Ovary (tissue), 10 donors: ENCODE measurements at places on chromosomes 4 and X. TPM values are rescaled to one million over a fixed set of nuclear protein-coding genes. Genes with fewer than 3 reads are reported as not detected.

Gene CT45A8
- total RNA-seq: not detected

Gene GAGE12G
- not detected for total RNA-seq

Gene PRR32
- total RNA-seq: not detected

Gene KIF4A
- 0.26 TPM for total RNA-seq

Gene CNGA1
- not detected for total RNA-seq

Gene KLB
- not detected for total RNA-seq

Gene USP17L18
- total RNA-seq: not detected

Gene CLCN3
- total RNA-seq: 26.0 TPM

Gene PORCN
- total RNA-seq: 12.8 TPM

Gene OPRPN
- total RNA-seq: not detected

Gene OTUD6A
- total RNA-seq: not detected

Gene ADH1C
- 7.0 TPM for total RNA-seq

GRCh38 chrX:4841216-4841745, 1127.8 kb upstream of the PRKX start:
- no peaks in the 10 kb centered on the region for H3K36me3 ChIP-seq
- no peak overlapping the region for H3K27ac ChIP-seq
- no peak for DNase-seq
- no peak overlapping the region for H3K4me3 ChIP-seq
- no peaks in the 10 kb centered on the region for H3K27me3 ChIP-seq

- no peak overlapping the region for H3K27ac ChIP-seq
- no peaks in the 10 kb centered on the region for H3K36me3 ChIP-seq
- no peak for DNase-seq
- no peaks in the 10 kb centered on the region for H3K4me1 ChIP-seq
These were observed 11.0 kb upstream of the CXCL2 start for GRCh38 chr4:74109870-74110605.

DNA sequence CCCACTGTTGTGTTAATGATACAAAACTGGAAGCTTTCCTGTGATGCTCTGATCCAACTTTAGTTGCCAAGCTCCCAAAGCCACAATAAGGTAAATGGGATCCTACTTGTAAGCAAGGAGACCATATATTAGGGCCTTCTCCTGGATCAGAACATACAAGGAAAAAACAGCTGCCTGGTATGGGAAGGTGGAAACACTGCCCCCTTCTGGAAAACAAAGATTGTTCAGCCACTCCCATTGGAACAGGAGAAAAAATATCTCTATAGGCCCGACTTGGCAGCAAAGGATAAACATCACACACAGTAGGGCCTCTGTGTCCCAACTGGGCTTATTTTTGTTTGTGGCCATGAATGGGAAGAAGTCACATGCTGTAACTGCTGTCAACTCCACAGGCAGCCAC, 166.5 kb downstream of the TBX22 start:
- H3K27ac ChIP-seq: no peak overlapping the region
- H3K4me3 ChIP-seq: no peak overlapping the region
- no peak for DNase-seq

- H3K4me1 ChIP-seq: no peaks in the 10 kb centered on the region
- H3K36me3 ChIP-seq: no peaks in the 10 kb centered on the region
- no peak overlapping the region for H3K27ac ChIP-seq
- no peak overlapping the region for H3K4me3 ChIP-seq
These were observed 229.7 kb downstream of the GBA3 start for GRCh38 chr4:22922426-22922825.

GRCh38 chr4:73432169-73433000, 3.6 kb upstream of the AFP start:
- H3K36me3 ChIP-seq: no peaks in the 10 kb centered on the region
- no peak for DNase-seq
- no peaks in the 10 kb centered on the region for H3K4me1 ChIP-seq
- H3K4me3 ChIP-seq: no peak overlapping the region

DNA sequence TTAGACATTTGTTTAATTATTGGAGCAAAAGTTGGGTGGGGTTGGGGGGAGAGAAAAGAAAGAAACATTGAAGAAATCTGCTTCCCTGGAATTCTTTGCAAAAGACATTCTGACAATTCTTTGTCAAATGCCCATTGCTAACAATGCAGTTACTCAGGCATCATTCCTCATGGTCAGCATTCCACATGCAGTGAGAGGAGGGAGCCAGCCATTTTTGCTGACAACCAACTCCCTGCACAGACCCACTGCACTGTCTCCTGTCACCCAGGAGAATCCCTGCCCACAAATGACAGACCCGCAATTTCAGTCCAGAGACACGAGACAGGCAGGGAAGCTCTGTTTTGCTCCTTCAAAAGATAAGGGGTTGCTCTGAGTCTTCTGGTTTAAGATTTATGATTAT, 985.1 kb upstream of the SLIT2 start:
- H3K4me3 ChIP-seq: no peak overlapping the region
- no peaks in the 10 kb centered on the region for H3K27me3 ChIP-seq
- H3K36me3 ChIP-seq: no peaks in the 10 kb centered on the region
- H3K27ac ChIP-seq: no peak overlapping the region

- no peak for DNase-seq
- no peaks in the 10 kb centered on the region for H3K27me3 ChIP-seq
- H3K36me3 ChIP-seq: no peaks in the 10 kb centered on the region
These were observed 2750.2 kb downstream of the ARAP2 start for GRCh38 chr4:33494150-33494549.

DNA sequence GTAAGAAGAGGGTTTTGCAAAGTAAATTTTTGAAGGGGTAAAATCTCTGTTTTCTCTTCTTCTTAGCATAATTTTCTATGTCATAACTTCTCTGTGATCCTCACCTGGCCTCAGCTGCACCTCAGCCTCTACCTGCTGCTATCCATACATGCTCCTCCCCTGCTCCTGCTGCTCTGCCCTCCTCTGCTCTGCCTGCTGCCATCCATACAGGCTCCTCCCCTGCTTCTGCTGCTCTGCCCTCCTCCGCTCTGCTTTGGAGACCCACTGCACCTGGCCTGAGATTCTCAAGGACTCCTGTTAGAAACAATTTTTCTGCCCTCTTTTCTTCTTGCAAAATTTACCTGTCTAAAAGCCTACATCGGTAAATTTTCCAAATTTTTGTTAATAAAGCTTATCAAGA, 388.6 kb upstream of the PITX2 start:
- no peaks in the 10 kb centered on the region for H3K27me3 ChIP-seq
- no peak for DNase-seq
- H3K4me3 ChIP-seq: no peak overlapping the region

DNA sequence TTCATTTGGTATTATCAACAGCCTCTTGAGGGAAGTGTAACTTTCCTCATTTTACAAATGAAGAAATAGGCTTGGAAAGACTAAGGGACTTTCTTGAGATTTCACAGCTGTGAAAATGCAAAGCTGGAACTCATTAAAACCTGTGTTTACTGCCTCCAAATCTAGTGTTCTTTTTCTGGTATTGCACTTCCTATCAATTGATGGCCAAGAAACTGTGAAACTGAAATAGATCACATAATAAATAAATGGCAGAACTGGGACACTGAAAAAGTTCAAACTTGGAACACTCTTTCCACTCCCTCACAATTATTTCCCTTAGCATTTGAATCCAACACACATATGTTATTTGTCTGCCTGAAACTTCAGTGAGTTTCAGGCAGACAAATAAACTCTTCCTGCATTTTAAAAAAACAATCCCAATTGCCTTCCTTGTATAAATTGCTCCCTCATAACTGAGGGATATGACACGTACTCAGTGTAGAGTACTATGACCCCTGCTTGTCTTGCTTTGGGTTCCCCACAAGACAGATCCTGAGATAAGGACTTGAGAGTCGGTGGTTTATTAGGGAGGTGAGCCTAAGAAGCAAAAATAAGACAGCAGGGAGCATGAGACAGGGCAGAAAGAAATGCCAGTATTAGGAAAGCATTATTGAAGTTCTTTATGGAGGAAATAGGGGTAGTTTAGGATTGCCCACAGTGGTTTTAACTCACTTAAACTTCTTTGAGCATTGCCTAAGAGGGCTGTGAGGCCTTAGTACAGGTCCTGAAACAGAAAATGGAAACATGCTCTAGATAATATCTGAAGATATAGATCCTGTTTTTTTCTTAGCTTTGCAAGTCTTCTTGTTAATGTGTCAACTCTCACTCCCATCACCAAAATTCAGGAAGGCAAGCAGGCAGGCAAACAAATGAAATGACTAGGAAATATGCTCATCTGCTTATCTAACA, 33.9 kb downstream of the RTL3 start:
- no peak overlapping the region for H3K27ac ChIP-seq
- H3K4me3 ChIP-seq: no peak overlapping the region
- no peaks in the 10 kb centered on the region for H3K36me3 ChIP-seq
- no peaks in the 10 kb centered on the region for H3K4me1 ChIP-seq
- H3K27me3 ChIP-seq: no peaks in the 10 kb centered on the region

GRCh38 chrX:137749246-137749645, 183.3 kb downstream of the ZIC3 start:
- no peak overlapping the region for H3K4me3 ChIP-seq
- no peaks in the 10 kb centered on the region for H3K27me3 ChIP-seq
- H3K4me1 ChIP-seq: no peaks in the 10 kb centered on the region
- H3K27ac ChIP-seq: no peak overlapping the region
- H3K36me3 ChIP-seq: no peaks in the 10 kb centered on the region

- no peak for DNase-seq
- H3K4me1 ChIP-seq: no peaks in the 10 kb centered on the region
- H3K36me3 ChIP-seq: no peaks in the 10 kb centered on the region
- no peaks in the 10 kb centered on the region for H3K27me3 ChIP-seq
These were observed 325.0 kb downstream of the FBXO8 start for GRCh38 chr4:173958445-173958844.

- peaks cover 21% of the 10 kb centered on the region for H3K4me1 ChIP-seq
- H3K36me3 ChIP-seq: no peaks in the 10 kb centered on the region
- no peak for DNase-seq
These were observed 15.4 kb downstream of the TSPAN5 start for GRCh38 chr4:98642991-98643426.

- no peak overlapping the region for H3K4me3 ChIP-seq
- DNase-seq: no peak
- H3K27me3 ChIP-seq: no peaks in the 10 kb centered on the region
- H3K4me1 ChIP-seq: peaks cover 2% of the 10 kb centered on the region
- H3K27ac ChIP-seq: no peak overlapping the region
These were observed 46.9 kb upstream of the MSANTD1 start for GRCh38 chr4:3201718-3202702.

DNA sequence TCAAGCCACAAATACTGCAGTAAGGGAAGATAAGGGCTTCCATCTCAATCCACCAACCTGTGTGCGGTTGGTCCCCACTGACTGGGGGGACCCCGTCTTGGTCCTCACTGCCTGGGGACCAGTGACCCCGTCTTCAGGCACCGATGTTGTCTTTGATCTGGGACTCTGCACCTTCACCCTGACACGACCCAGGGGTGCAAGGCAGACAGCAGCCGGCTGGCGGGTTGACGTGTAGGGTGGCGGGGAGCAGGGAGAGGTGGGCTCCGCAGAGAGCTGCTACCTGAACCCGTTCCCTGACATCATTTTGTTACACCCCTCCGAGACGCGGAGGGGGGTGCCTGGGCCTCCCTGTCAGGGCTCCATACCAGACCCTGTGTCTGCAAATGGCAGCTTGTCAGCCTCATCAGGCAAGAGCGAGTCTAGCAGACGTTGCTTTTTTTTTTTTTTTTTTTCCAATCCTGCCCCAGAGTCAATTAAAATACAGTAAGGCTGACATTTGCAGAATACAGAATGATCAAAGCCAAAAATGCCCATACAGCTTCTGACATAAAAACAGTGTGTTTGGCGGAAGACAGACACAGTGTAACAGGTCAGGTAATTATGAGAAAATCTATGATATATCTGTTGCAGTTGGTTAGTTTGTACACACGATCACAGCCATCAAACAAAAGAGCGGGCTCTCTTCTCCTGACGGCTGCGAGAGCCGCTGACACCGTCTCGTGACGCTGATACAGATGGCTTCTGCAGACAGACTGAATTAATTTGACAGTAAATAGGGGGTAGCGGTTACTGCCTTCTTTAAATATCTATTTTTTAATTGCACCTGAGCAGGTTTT, 118.6 kb downstream of the CRLF2 start:
- DNase-seq: no peak
- no peaks in the 10 kb centered on the region for H3K36me3 ChIP-seq
- no peaks in the 10 kb centered on the region for H3K4me1 ChIP-seq
- no peak overlapping the region for H3K4me3 ChIP-seq
- H3K27me3 ChIP-seq: no peaks in the 10 kb centered on the region
- no peak overlapping the region for H3K27ac ChIP-seq

- no peak for DNase-seq
- H3K4me3 ChIP-seq: no peak overlapping the region
- no peak overlapping the region for H3K27ac ChIP-seq
These were observed 70.3 kb downstream of the ARL9 start for GRCh38 chr4:56575820-56576429.

DNA sequence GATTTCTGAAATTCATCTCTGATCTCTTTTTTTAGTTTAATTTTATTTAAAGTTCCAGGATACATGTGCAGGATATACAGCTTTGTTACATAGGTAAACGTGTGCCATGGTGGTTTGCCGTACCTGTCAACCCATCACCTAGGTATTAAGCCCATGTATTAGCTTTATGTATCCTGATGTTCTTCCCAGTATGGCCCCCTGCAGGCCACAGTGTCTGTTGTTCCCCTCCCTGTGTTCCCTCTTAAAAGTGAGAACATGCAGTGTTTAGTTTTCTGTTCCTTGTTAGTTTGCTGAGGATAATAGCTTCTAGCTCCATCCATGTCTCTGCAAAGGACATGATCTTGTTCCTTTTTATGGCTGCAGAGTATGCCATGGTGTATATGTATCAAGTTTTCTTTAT, 153.2 kb downstream of the RAPGEF2 start:
- no peaks in the 10 kb centered on the region for H3K4me1 ChIP-seq
- no peak overlapping the region for H3K27ac ChIP-seq
- DNase-seq: no peak
- H3K4me3 ChIP-seq: no peak overlapping the region
- H3K36me3 ChIP-seq: no peaks in the 10 kb centered on the region

DNA sequence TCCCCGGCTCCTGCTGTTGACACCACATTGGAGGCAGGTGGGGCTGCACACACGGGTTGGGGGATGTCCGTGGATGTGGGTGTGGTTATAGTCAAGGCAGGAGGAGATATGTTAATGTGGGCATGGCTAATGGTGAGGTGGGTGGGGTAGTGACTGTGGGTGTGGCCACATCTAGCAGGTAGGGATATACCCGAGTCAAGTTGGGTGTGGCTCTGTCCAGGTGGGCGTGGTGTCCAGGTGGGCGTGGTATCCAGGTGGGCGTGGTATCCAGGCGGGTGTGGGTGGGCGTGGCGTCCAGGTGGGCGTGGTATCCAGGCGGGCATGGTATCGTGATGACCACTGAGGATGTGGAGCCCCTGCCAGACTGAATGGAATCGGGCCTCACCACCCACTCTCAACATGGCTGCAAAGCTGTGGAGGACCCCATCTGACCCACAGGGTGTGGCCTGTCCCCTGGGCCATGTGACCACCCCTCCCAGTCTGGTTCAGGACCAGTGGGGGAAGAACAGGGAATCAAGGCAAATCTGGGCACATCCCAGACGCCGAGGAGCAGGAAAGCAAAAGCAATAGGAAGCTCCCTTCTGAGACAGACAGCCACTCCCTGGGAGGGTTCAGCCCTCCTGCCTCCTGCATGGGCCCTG, 21.0 kb downstream of the MAN2B2 start:
- no peak overlapping the region for H3K4me3 ChIP-seq
- no peaks in the 10 kb centered on the region for H3K27me3 ChIP-seq
- H3K27ac ChIP-seq: no peak overlapping the region
- no peak for DNase-seq

- no peaks in the 10 kb centered on the region for H3K4me1 ChIP-seq
- H3K36me3 ChIP-seq: no peaks in the 10 kb centered on the region
- no peaks in the 10 kb centered on the region for H3K27me3 ChIP-seq
- no peak overlapping the region for H3K27ac ChIP-seq
These were observed 151.6 kb downstream of the LRBA start for GRCh38 chr4:150863456-150863855.

GRCh38 chr4:64146030-64146429, 263.2 kb downstream of the TECRL start:
- no peaks in the 10 kb centered on the region for H3K27me3 ChIP-seq
- no peak overlapping the region for H3K27ac ChIP-seq
- no peaks in the 10 kb centered on the region for H3K4me1 ChIP-seq
- H3K4me3 ChIP-seq: no peak overlapping the region
- no peaks in the 10 kb centered on the region for H3K36me3 ChIP-seq
